ACHN (cell line): ENCODE measurements at places on chromosomes 7 and 10.

DNA sequence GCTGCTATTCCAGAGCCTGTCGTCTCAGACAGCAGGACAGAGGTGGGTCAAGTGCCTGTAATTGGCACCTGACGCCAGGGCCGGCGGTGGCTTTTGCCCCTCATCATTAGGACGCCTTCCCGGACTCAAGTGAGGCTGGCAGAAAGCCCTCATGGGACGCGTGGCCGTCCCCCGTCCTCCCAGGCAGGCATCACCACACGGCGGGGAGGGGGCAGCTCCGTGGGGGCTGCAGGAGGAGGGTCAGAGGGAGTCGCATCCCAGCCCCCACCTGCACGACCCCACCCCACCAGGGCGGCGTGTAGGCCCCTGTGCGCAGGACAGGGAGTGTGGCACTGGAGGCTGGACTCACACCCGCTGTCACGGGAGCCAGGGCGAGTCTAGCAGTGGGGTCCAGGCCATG is 16.3 kb downstream of the CFAP46 start:
- DNase-seq, result no peak

GRCh38 chr10:2244471-2244870 is 507.1 kb upstream of the ADARB2 start:
- DNase-seq, result no peak

DNA sequence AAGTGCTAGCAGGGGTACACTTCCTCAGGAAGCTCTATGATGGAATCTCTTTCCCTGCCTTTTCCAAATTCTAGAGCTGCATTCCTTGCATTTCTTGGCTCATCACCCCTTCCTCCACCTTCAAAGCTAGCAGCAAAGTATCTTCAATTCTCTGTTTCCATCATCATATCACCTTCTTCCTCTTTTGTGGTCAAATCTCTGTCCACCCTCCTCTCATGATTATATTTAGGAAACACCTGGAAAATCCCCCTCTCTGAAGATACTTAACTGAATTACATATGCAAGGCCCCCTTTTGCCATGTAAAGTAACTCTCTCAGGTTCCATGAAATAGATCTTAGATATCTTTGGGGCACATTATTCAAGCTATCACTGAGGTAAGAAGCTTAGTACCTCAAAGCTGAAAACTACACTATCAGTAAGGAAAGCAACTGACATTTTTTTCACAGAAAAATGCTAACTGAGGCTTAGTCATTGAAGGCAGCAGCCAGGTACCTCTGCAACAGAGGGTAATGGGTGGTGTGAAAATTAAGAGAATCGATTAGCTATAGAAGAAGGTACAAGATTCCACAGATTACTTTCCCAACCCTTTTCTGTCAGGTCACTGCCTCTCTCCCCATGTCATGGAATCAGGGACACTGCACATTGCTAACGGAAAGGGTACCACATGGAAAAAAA is 197.3 kb downstream of the MACC1 start:
- no peak for DNase-seq

DNA sequence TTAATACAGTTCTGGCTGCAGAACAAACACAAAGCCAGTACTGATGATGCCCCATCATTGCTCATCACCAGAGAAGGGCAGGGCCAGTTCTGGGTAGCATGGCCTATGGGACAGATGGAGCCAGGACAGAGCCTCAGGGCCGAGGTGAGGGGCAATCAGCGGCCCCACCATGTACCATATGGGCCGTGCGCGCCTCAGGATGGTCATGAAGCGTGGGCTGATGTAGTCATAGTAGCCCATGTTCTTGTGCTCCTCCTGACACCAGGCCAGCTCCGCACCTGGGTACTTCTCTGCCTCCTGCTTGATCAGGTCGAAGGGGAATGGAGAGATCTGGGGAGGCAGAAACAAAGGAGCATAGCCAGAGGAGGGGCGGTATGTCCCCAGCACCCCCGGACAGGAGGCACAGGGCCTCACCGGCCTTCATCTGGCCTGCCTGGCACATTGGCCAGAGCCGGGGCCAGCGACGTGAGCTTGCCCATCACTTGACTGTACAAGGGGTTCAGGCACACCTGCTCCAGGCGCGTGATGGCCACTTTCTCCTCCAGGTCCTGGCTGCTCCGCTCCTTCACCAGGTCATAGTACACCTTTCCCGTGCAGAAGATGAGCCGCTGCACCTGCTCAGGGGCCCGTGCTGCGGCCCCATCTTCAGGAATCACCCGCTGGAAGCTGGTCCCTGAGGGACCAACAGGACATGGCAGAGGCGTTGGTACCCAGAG is 26.1 kb downstream of the OGDHL start:
- no peak for DNase-seq

DNA sequence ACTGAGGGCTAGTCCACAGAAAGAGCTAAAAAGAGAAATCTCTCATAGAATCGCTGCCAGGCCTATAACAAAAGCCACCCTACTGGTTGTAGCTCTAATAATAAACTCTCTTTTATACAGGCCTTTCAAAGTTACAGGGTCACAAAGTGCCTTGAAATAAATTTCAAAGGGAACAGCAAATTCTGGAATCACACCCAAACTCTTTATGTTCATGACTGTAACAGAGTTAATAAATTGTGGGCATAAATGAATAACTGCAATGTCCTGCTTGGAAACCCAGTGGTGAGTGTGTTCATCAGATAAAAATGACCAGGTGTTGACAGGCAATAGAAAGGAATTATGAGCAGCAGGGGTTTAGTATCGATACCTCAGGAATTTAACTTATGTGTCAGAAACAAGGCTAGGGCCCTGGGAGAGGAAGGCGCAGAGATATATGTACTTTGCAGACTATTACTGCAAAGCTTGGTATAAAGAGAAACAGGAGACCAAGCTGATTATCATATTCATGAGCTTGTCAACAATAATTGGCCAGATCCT is 9.3 kb downstream of the CDC14C start:
- DNase-seq, result peak; percentile 7

DNA sequence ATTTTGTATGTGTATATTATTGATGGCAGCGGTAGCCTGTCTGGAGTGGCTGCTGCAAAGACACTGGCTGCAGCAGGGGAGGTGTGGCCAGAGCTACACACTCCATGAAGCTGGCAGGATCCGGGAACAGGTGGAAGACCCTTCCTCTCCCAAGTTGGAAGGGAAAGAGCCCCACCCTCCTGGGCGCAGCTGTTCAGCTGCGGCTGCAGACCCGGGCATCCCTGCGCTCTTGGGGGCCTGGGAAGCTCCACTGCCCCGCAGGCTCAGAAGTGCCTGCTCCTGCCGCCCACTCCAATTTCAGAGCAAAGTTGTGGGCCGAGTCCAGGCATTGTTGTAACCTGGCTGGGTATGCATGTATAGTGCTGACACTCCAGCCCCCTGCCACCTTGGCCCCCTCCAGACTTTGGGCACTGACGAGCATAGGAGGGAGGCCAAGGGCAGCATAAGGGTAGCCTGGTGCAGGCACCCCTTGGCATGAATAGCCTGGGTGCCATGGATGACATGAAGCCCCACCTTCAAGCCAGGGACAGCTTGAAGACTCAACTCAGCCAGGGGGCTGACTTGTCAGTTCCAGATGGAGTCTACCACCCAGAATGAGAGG is 90.7 kb upstream of the TMEM168 start:
- DNase-seq, result no peak

- no peak for DNase-seq
Measured at GRCh38 chr7:146345251-146345650, 228.7 kb downstream of the CNTNAP2 start.

GRCh38 chr7:27068259-27068658 is 27.5 kb downstream of the HOXA1 start:
- DNase-seq, result no peak

- DNase-seq, result no peak
Measured at GRCh38 chr10:3136336-3136735, 36.2 kb downstream of the PITRM1 start.
